ENCODE measurements at places on chromosomes 16 and 17. TPM values are rescaled to one million over a fixed set of nuclear protein-coding genes. Genes with fewer than 3 reads are reported as not detected.

GRCh38 chr17:44314524-44314868 is 6.1 kb downstream of the RUNDC3A start:
- DNase-seq: no peak

Gene LRRC36
- 0.22 TPM for polyA plus RNA-seq

- DNase-seq: no peak
Observed at GRCh38 chr16:88459366-88460073, 6.4 kb downstream of the ZFPM1 start.

- DNase-seq: no peak
Observed at GRCh38 chr16:55340445-55340844, 16.4 kb downstream of the IRX6 start.

DNA sequence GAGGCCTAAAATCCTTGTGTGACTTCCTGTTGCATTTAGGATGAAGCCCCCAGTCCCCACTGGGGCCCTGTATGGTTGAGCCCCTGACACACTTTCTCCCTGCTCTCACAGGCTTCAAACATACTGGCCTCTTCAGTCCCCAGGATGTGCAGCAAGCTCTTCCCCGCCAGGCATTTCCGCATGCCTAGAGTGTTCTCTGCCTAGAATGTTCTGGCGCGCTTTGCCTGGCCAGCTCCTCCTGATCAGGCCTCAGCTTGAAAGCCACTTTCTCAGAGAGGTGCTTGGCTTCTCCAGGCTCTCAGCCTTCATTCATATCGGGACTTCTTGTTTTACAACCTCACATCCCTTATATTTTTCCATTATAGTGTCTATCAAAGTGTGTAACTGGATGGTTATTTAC is 123.7 kb downstream of the SPACA3 start:
- no peak for DNase-seq
